ENCODE measurements at places on chromosomes 16 and 17.

DNA sequence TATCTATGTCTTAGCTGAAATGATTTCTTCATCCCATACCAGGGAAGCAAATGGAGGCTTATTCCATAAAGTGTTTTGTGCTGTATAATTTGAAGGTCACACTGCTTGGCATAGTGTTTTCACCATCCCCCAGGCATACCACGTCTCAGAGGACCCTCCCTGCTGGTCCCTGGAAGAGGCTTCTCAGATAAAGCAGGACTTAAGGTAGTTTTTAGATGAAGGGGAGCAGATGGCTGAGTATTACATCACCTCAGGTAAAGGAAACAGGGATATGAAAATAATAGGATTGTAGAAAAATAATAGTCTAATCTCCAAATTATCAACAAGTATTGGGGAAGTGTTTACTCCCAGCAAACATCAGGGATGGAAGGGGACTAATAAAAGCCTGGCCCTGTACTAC lies 7.3 kb upstream of the SMG1 start:
- no peak for DNase-seq

DNA sequence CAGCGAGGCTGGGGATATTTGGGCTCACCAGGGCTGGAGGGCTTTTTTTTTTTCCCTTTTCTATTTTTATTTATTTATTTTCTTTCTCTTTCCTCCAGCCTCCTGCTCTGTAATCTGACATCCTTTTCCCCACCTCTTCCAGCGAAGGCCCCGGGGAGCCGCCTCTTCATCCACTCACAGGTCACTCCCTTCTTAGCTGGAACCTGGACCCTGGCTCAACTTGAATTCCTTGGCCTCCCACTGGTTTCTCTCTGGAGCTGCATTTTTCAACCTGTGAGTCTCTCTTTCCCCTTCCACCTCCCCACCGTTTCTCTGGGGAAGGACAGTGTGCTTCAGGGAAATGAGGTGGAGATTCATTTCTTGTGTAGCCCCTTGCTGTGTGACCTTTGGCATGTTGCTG lies 82.0 kb downstream of the MRM1 start:
- DNase-seq: no peak

DNA sequence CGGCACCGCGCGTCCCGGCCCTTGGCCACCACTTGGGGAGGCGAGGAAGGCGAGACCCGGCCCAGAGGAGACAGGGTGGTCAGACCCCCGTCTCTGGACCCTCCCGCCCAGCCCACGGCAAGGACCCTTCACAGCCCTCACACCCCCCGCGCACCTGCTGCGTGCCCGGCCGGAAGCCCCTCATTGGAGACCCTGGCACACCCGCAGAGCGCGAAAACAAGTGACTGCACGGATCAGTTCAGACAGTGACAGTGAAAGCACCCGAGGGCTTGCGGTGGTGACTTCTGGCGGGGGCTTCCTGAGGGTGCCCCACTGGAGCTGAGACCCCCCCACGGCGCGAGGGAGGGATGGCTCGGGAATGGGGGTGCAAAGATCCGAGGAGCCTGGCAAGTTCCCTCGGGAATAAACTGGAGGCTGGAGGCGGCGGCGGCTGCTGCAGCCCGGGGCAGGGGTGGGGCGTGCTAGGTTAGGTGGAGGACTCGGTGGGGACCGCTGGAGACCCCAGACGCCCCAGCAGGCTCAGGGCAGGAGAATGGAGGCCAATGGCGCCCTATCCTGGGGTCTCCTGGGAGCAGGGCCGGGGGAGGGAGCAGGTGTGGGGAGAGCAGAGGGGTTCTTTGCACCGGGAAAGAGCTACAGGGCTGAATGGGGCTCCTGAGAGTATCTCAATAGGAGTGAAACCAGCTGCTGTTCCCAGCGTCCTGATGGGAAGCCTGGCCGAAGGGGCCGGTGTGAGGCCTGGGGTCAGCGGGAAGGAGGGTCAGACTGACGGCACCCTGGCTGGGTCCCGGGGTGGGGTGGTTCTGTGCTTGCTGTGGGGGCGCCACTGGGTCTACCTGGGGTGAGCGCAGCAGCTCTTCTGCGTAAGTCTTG lies 824 bp upstream of the FBXL16 start:
- no peak for DNase-seq

GRCh38 chr16:4293822-4294457 lies 21.1 kb upstream of the TFAP4 start:
- no peak for DNase-seq

DNA sequence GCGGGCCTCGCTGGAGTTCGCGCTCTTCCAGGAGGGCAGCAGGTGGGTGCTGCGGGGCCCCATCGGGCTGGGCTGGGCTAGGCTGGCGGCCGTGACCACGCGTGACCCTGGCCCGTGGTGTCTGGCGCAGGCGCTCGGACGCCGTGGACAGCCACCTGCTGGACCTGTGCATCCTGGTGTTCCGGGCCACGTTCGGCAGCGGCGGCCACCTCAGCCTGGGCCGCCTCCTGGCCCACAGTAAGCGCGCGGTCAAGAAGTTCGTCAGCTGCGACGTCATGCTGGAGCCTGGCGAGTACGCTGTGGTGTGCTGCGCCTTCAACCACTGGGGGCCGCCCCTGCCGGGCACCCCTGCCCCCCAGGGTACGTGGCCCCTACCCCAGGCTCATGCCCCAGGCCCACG lies 8.0 kb upstream of the PRR35 start:
- no peak for DNase-seq

- no peak for DNase-seq
Observed at GRCh38 chr17:34579979-34580684, 750 bp downstream of the TMEM132E start.

DNA sequence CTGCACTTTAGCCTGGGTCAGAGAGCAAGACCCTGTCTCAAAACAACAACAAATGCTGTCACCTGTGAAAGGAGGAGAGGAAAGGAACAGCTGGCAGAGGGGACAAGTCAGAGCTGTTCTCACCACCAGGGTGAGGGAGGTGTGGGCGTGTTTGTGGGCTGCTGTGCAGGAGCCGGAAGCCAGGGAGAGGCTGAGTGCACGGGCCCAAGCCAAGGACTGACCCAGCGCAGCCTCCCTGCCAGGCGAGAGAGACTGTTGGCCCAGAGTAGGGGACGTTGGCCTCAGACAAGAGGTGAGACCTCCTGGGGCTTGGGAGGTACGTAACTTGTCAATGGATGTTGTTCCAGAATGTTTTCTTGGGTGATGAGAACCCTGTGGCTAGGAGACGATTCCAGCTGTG lies 10.7 kb downstream of the SPNS2 start:
- peak; percentile 19 for DNase-seq

GRCh38 chr17:16155536-16155935 lies 59.8 kb downstream of the NCOR1 start:
- DNase-seq: no peak

DNA sequence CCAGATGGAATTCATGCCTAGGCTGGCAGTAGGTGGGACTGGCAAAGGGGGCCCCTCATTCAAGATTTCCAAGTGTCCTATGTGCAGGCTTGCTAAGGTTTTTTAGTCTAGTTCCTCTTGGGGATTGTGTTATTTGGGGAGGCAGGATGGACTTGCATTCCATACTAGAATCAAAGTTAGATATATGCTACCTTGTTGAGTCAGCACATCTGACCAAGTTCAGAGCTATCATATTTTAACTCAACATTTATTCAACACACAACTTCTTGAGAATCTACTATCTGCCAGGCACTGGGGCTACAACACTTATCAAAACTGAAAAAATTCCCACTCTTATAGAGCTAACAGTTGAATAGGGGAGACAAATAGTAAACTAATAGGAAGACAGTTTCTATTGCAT lies 6.7 kb downstream of the GP2 start:
- DNase-seq: no peak

GRCh38 chr16:79632289-79632688 lies 31.8 kb upstream of the MAF start:
- no peak for DNase-seq

- DNase-seq: no peak
Observed at GRCh38 chr16:70735141-70735979, 49.5 kb upstream of the MTSS2 start.

DNA sequence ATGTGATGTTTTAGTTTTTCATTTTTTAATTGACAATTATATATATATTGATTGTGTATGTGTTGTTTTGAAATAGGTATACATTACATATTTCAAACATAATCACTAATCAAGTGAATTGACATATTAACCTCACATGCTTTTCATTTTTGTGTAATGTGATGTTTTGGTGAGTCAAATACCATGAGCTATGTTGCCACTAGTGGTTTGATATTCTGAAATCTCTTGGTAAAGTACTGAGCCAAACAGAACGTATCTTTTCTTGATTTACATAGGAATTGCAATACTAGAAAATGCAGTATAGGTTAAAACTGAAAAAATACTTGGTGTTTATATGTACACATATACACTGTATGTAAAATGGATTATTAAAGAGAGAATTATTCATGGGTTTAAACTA lies 65.2 kb upstream of the SIAH1 start:
- DNase-seq: no peak

GRCh38 chr17:62855156-62855555 lies 47.0 kb upstream of the MARCHF10 start:
- DNase-seq: no peak

GRCh38 chr17:38428643-38429371 lies 543 bp downstream of the ARHGAP23 start:
- DNase-seq: peak; percentile 18

GRCh38 chr16:70656712-70657263 lies 10.4 kb downstream of the IL34 start:
- DNase-seq: no peak

DNA sequence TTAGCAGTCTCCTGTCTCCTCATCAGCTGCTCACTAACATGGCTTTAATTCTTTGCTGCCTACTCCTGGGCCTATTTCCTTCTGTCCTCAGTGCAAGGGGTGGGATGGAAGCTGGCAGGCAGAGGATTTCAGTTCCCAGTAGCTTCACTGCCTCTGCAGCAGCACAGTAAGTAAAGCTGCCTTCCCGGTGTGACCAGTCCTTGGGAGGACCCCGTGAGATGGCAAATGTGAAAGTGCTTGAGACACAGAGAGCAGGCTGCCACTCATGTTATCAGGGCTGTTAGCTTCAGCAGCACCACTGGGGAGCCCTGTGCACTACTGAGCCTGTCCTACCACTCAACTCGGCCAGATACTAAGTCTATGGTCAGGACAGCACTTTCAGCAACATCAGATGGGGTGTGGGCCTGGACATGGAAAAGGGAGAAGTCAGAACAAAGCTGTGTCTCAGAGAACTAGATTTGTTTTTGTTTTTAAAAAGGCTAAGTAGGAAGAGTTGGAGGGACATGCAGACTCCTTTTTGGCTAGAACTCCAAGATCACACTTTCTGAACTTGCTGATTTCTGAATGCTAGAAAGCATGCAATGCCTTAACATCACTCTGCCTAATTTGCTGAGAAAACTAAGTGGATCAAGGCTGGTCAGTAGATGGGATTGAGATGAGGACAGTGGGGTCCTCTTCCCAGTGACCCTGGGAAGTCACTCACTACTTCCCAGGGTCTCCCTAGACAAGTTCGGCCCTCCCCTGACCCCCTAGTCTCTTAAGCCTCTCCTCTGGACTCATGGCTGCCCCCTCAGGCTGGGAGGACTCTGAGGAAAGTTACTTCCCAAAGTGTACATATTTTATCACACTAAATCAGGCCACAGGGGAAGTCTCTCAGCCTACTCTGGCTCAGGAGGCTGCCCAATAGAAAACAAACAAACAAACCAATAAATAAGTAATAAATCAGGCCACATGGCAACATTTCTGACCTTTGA lies 1.1 kb downstream of the ACSF2 start:
- DNase-seq: peak; percentile 6

DNA sequence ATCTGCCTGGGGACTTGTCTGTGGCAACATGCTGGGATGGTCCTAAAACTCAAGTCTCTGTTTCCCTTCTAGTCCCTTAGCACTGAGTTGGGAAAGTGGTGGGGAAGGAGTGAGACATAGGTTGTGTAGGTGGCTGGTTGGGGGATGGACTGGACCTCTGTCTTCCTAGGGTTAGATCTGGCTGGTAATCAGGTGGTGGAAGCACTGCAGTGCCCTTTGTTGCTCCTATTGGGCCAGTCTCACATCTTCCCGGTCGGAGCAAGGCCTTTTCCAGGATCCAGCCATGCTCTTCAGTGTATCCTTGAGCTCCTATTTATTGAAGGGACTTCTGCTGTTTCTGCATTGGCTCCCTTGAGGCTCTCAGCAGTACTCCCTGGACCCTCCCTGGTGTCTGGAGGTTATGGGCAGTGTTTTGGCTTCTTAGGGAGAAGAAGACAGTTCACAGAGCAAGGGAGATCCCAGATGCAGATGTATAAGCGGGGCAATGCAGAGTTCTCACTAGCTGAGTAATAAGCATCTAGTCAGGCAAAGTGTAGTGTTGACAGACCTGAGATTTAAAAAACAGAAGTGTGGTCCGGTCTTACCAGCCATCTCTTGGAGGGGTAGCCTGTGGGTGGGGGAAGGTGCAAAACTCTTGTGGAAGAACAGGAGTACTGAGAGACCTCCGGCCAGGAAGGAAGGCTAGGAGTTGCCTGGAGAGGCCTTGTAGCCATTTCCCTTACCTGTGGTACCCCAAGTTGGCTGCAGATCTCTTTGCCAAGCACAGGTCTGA lies 1.3 kb upstream of the NUTF2 start:
- DNase-seq: no peak

- DNase-seq: no peak
Observed at GRCh38 chr16:15876503-15876902, 11.9 kb downstream of the CEP20 start.

GRCh38 chr17:74042744-74043486 lies 160.6 kb upstream of the RPL38 start:
- DNase-seq: peak; percentile 29

DNA sequence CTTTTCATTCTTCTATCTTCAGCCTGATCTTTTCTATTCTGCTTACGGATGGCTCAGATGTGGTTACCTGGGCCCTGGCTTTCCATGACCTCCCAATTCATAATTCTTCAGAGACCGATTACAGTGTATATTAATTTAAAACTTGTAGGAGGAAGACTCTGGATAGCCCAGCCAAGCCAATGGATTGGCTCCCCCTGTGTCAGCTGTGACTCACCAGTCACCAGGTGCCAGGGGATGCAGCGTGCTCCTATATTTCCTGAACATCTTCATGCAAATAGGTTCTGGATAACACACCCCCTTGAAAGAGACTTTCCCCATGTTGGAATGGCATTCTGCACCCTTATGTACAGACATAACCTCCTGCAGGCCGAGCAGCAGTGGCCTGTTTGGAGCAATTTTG lies 208.3 kb upstream of the WSCD1 start:
- no peak for DNase-seq

GRCh38 chr17:7915179-7915610 lies 894 bp downstream of the RNF227 start:
- DNase-seq: no peak

Measured in GDM1 (cell line).